ENCODE measurements at places on chromosomes 13 and 19.

GRCh38 chr13:19695829-19696228 lies 62.4 kb downstream of the MPHOSPH8 start:
- no peak for DNase-seq

- DNase-seq = no peak
These were observed 31.8 kb downstream of the DOCK9 start for GRCh38 chr13:98945863-98946605.

DNA sequence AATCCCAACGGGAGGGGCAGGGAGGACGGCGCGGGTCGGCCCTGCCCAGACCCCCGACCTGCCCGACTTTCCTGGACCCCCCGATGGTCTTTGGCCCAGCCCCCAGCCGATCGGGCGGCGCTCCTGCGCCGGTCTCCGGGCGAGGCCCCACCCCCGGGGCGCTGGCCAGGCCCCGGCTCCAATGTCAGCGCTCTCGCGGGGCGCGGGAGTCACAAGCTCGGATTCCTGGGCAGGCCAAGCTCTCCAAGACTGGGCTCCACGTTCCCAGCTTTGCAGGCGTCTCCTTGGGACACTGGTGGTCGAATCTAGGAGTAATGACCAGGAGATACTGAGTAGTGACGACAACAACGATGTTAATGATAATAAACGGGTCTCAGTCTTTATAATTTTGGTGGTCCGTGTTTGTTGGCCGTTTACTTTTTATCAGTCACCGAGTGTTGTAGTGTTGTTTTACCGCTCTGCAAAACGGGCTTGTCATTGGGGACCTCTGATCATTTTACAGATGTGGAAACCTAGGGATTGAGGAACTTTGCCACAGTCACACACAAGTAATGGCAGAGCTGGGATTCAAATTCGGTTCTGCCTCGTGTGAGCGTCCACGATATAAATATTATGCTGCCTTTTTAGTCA lies 545 bp downstream of the RAD23A start:
- DNase-seq = peak; percentile 64

- no peak for DNase-seq
These were observed 36.5 kb downstream of the OPA3 start for GRCh38 chr19:45547965-45548609.

DNA sequence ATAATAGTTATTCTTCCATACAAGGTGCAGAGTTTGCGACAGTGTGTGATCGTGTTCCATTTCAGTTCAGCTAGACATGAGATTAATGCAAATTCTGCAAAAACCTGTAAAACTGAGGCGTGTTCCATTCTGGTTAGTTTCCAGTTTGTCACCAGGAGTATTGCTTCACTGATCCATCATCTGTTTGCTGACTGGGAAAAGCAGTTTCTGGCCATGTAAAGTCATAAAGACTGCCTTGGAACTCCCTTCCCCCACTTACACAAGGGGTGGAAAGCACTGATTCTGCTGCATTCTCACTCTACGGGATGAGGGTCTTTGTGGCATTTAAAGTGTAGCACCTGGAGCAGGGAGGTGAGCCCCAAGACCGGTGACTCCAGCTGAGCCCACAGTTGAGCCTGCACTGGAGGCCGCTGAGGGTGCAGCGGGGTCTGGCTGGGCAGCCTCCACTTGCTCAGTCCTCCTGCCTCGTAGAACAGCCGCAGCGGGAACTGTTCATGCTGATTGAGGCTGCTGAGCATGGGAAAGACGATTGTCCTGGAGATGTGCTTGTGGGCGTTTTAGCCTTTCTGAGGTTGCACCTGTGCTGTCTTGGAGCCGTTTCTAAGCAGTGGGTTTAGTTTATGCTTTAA lies 2.0 kb downstream of the ZNF57 start:
- DNase-seq = no peak

GRCh38 chr13:43767341-43767931 lies 19.3 kb downstream of the ENOX1 start:
- DNase-seq = no peak

GRCh38 chr19:29364224-29364726 lies 151.3 kb upstream of the UQCRFS1 start:
- DNase-seq = no peak

GRCh38 chr19:4589579-4590410 lies 30.3 kb upstream of the SEMA6B start:
- no peak for DNase-seq

- no peak for DNase-seq
These were observed 132.9 kb downstream of the LIG4 start for GRCh38 chr13:108082481-108082880.

DNA sequence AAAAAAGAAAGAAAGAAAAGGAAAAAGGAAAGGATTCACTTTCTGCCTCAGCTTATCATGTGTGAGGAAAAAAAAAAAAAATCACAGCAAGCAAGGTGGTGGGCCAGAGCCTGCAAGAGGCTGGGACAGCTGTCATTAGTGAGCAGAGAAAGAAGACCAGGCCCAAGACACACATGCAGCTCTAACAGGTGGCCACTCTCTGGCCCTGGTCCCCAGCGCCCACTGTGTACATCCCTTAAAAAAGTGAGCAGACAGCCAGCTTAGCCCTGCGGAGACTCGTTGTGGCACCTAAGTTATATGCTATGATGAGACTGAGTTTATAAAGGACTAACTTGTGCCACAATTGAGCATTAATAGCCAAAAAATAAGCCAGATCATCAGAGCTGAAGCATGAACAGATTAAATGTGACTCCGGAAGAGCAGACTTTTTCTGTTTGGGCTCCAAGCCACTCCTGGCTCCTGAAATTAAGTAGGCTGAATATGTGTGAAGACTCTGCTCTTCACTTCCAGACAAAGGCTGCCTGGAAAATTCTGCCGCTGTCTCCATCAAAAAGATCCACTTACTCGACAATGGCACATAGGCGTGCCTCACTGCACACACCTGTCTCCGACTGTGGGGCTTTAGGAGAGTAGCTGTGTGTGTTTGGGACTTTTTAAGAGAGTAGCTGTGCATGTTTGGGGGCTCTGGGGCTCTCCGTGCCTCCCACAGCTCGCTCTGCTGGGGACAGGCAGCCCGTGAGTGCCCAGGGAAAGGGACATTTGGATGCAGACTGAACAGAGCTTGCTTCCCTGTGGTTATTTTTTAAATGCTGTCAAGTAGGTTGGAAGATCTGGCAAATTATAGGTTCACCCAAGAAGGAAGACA lies 55.0 kb downstream of the LATS2 start:
- no peak for DNase-seq

Data from RCC 7860 (cell line).